Type B pancreatic cell (in vitro differentiated cells): ENCODE measurements at places on chromosomes 7 and 10.

DNA sequence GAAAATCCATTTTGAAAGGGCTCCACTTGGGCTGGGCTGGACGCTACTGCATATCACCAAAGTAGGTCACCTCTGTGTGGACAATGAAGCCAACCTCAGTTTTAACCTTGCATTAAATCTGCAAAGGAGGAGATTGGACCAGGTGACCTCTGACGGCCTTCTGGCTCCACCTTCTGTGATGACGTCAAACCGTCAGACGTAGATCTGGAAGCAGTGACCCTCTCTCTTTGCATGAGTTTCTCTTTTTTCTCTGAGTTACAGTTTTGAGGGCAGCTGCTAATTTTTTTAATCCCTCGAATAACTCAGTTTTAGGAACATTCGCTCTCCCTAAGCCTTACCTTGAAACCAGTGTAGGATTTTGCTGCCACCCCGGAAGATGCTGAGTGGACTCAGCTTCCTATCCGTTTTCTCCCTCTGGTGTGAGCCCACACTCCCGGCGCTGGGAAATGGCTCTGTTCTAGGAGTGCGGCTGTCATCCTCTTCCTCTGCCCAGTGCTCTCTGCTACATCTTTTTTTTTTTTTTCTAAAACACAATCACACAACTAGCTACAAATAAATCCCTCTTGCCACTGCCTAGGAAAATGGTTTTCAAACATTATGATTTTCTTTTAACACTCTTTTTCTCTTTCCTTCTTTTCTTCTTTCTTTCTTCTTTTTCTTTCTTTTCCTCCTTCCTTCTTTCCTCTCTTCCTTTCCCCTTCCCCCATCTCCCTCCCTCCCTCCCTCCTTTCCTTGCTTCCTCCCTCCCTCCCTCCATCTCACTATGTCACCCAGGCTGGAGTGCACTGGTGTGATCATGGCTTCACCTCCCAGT is 27.7 kb upstream of the NMT2 start:
- no peak for DNase-seq

GRCh38 chr10:11756766-11757315 is 14.7 kb downstream of the ECHDC3 start:
- DNase-seq: no peak

DNA sequence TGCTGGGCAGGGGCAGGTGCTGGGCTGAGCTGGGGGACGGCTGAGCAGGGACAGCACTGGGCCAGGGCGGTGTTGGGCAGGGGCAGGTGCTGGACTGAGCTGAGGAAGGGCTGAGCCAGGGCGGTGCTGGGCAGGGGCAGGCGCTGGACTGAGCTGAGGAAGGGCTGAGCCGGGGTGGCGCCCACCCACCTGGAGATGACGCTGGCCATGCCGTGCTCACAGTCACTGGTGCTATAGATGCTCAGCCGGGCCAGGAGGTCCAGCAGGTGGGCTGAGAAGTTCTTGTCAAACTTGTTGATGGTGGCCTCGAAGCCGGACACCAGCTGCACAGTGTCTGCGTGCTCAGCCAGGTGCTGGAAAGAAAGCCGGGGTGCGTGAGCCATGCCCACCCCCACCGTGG is 4.4 kb upstream of the ADAM8 start:
- DNase-seq: no peak

- no peak for DNase-seq
These were observed 34.1 kb upstream of the HSPB1 start for GRCh38 chr7:76268376-76268775.
